Spleen (tissue), 13 donors: ENCODE measurements at places on chromosomes 4 and X. TPM values are rescaled to one million over a fixed set of nuclear protein-coding genes. Genes with fewer than 3 reads are reported as not detected.

GRCh38 chrX:137031517-137032340 lies 2.1 kb downstream of the GPR101 start:
- H3K4me3 ChIP-seq: peak overlapping the region; percentile 2
- DNase-seq: no peak
- peaks cover 30% of the 10 kb centered on the region for H3K4me1 ChIP-seq
- H3K27ac ChIP-seq: no peak overlapping the region
- H3K27me3 ChIP-seq: no peaks in the 10 kb centered on the region

- H3K4me3 ChIP-seq: no peak overlapping the region
- DNase-seq: no peak
- H3K27ac ChIP-seq: no peak overlapping the region
Observed at GRCh38 chr4:48804584-48805301, 24.7 kb upstream of the FRYL start.

- H3K27me3 ChIP-seq: no peaks in the 10 kb centered on the region
- H3K36me3 ChIP-seq: peaks cover 8% of the 10 kb centered on the region
- H3K4me3 ChIP-seq: no peak overlapping the region
- no peak for DNase-seq
Observed at GRCh38 chr4:52592287-52592686, 66.8 kb downstream of the USP46 start.

DNA sequence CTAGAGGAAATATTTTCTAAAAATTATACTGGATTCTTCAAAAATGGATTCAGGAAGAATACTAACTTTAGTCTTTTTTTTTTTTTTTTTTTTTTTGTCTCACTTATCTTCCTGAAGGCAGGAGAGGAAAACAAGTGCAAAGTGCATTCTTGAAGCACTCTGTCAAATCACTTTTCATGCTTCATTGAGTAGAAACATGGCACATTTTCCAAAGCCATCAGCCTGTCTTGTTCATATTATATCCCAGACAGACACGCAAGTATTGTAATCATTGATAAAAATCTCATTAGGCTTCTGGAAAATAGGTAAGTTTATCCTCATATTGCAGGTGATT lies 1.2 kb downstream of the BBS12 start:
- no peaks in the 10 kb centered on the region for H3K27me3 ChIP-seq
- H3K36me3 ChIP-seq: no peaks in the 10 kb centered on the region
- H3K4me1 ChIP-seq: no peaks in the 10 kb centered on the region
- H3K27ac ChIP-seq: peak overlapping the region; percentile 89
- peak overlapping the region; percentile 91 for H3K4me3 ChIP-seq
- no peak for DNase-seq

DNA sequence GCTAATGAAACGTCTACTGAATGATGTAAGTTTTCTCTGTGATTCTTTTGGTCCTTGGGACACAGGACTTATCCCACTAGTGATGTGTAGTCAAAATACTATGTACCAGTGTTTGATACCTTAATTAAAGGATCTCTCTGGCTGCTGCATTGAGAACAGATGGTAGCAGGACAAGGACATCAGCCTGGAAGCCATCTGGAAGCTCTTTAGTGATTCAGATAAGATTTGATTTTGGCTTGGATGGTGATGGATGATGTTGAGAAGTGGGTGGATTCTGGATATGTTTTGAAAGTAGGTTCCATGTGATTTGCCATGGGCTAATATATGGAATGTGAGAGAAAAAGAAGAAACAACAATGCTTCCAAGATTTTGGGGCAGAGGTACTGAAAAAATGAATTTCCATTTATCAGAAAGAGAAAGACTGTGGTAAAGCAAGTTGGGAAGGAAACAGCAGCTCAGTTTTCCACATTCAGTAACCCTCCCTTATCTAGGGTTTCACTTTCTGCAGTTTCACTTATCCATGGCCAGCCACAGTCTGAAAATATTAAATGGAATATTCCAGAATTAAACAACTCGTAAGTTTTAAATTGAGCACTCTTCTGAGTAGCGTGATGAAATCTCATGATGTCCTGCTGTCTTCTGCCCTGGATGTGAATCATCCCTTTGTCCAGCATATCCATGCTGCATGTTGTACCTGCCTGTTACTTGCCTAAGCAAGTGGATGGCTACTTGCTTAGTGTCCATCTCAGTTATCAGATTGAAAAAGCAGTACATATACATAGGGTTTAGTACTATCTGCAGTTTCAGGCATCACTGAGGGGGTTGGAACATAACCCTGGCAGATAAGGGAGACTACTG lies 15.6 kb downstream of the CD38 start:
- H3K27ac ChIP-seq: peak overlapping the region; percentile 43
- no peaks in the 10 kb centered on the region for H3K36me3 ChIP-seq
- DNase-seq: no peak
- H3K4me3 ChIP-seq: no peak overlapping the region
- H3K4me1 ChIP-seq: peaks cover 2% of the 10 kb centered on the region
- no peaks in the 10 kb centered on the region for H3K27me3 ChIP-seq

Gene KCND1
- 2.0 TPM for total RNA-seq

DNA sequence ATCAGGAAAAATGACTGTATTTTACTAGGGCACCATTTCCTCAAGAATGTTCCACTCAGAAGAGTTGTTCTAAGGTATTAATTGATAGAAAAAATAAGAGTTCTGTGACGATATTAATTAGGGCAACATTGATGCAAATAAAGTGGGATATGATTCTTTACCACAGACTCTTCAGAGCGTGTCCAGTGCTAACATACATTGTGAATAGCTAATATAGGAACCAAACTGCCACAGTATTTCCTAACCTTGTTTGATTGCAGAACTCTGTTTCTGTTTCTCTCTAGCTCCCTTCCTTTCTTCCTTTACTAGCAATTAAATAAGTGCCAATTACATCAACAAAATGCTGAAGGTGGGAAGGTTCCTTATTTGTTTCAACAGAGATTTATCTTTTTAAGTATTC lies 154.1 kb upstream of the CPEB2 start:
- no peaks in the 10 kb centered on the region for H3K4me1 ChIP-seq
- H3K4me3 ChIP-seq: no peak overlapping the region
- no peaks in the 10 kb centered on the region for H3K27me3 ChIP-seq
- no peaks in the 10 kb centered on the region for H3K36me3 ChIP-seq

DNA sequence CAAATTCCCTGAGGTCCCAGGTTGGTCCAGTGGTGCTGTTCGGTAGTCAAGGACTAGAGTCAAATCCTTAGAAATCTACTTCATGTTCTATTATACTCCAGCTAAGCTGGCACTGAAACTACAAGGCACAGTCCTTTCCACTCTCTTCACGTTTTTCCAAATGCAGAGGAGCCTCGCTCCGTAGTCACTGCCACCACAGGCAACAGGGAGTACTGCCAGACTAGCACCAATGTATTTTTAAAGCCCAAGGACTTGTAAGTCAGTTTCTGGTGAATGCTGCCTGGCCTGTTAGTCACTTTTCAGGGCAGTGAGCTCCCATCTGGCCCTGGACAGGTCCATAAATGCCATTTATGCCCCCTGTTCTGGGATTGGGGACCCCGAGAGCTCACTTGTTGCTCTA lies 323.5 kb downstream of the FAM47A start:
- H3K4me3 ChIP-seq: no peak overlapping the region
- no peaks in the 10 kb centered on the region for H3K27me3 ChIP-seq
- H3K27ac ChIP-seq: no peak overlapping the region
- no peaks in the 10 kb centered on the region for H3K4me1 ChIP-seq

- DNase-seq: no peak
- H3K4me1 ChIP-seq: no peaks in the 10 kb centered on the region
- no peak overlapping the region for H3K4me3 ChIP-seq
- no peaks in the 10 kb centered on the region for H3K36me3 ChIP-seq
- no peak overlapping the region for H3K27ac ChIP-seq
Observed at GRCh38 chr4:29199485-29199884, 1520.7 kb upstream of the PCDH7 start.

Gene GAGE13
- total RNA-seq: not detected

Gene GABRQ
- total RNA-seq: not detected

- peak overlapping the region; percentile 4 for H3K27ac ChIP-seq
- no peaks in the 10 kb centered on the region for H3K4me1 ChIP-seq
- no peaks in the 10 kb centered on the region for H3K36me3 ChIP-seq
- no peaks in the 10 kb centered on the region for H3K27me3 ChIP-seq
Observed at GRCh38 chr4:183142571-183143550, 43.8 kb downstream of the WWC2 start.

- H3K4me3 ChIP-seq: no peak overlapping the region
- no peaks in the 10 kb centered on the region for H3K36me3 ChIP-seq
- no peaks in the 10 kb centered on the region for H3K27me3 ChIP-seq
- no peaks in the 10 kb centered on the region for H3K4me1 ChIP-seq
Observed at GRCh38 chr4:121096629-121097028, 24.3 kb upstream of the NDNF start.

Gene WDR17
- 4.6 TPM for total RNA-seq

DNA sequence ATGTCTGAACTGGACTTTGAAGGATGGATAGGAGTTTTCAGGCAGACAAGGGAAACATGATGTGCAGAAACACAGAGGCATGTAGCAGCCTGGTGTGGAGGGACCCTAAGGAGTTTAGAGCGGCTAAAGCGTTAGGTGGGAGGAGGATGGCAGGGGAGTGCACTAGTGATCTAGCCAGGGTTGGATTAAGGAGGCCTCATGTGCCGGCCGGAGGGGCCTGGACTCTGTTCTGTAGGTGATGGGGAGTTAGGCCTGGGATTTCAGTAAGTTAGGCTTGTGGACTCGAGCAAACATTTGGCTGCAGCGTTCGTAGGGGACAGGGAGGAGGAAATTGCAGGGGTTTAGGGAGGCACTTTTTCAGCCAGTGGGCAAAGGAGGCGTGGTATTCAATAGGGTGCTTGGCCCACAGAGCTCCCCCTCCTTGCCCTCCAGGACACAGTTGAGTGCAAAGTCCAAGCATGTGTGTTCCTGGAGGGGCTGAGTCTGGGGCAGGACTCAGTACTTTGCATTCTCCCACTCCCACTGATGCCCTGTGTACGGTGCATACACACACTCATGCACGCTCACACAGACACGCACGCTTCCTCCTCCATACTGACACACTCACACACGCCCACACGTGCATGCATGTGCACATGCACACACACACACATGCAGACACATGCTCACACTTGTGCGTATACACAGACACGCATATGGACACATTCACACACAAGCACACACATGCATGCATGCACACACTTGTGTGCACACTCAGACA lies 18.6 kb downstream of the PSAPL1 start:
- DNase-seq: peak; percentile 56
- no peak overlapping the region for H3K4me3 ChIP-seq
- H3K36me3 ChIP-seq: no peaks in the 10 kb centered on the region
- H3K27ac ChIP-seq: no peak overlapping the region

Gene ATP11C
- total RNA-seq: 32.3 TPM

Gene TMEM156
- total RNA-seq: 10.5 TPM

DNA sequence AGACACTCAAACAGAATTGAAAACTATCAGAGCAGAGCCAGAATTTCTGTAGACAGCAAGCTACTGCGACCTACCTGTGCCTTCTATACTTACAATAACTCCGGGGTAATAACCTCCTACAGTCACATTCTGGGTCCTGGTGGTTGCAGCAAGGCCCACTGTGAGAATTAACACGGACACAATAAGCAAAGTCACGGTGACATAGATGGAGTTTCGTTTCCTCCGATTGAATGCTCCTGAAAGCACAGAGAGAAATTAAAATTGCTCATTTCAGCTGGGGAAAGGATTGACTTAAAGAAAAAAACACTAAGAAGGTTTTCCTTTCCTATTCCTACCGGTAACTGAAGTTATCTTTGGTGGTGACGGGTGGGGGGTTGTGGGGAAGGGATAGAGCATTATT lies 7.0 kb downstream of the TMEM255A start:
- H3K36me3 ChIP-seq: no peaks in the 10 kb centered on the region
- no peaks in the 10 kb centered on the region for H3K4me1 ChIP-seq
- peaks cover 3% of the 10 kb centered on the region for H3K27me3 ChIP-seq
- H3K4me3 ChIP-seq: no peak overlapping the region

GRCh38 chr4:38723726-38724474 lies 58.9 kb downstream of the TLR10 start:
- no peak overlapping the region for H3K4me3 ChIP-seq
- H3K36me3 ChIP-seq: no peaks in the 10 kb centered on the region
- H3K27me3 ChIP-seq: no peaks in the 10 kb centered on the region
- H3K27ac ChIP-seq: no peak overlapping the region
- DNase-seq: no peak

DNA sequence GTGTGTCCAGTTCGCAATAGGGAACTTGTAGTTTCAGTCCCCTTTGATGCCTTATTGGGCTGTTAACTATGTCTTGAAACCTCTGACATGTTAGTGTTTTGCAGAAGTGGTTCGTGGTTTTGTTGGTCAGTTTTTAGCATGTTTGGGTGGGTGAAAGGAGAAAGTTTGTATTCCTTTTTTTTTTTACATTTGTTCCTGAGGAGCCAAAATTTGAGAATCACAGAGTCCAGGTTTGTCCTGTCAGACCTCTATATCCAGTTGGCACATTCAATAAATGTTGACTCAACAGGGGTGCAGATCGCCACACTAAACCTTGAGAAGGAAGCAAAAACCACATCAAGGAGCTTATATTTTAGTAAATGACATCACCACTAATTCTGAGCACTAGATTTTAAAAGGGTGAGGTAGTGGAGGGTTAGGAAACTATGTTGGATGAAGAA lies 26.2 kb downstream of the DLG3 start:
- no peaks in the 10 kb centered on the region for H3K36me3 ChIP-seq
- no peaks in the 10 kb centered on the region for H3K4me1 ChIP-seq
- H3K27ac ChIP-seq: no peak overlapping the region
- DNase-seq: no peak
- H3K27me3 ChIP-seq: no peaks in the 10 kb centered on the region
- no peak overlapping the region for H3K4me3 ChIP-seq

GRCh38 chr4:163553146-163553545 lies 58.7 kb downstream of the TMA16 start:
- no peaks in the 10 kb centered on the region for H3K36me3 ChIP-seq
- DNase-seq: no peak
- no peak overlapping the region for H3K27ac ChIP-seq
- no peak overlapping the region for H3K4me3 ChIP-seq
- H3K27me3 ChIP-seq: no peaks in the 10 kb centered on the region
- peaks cover 24% of the 10 kb centered on the region for H3K4me1 ChIP-seq

Gene SMR3B
- not detected for total RNA-seq

DNA sequence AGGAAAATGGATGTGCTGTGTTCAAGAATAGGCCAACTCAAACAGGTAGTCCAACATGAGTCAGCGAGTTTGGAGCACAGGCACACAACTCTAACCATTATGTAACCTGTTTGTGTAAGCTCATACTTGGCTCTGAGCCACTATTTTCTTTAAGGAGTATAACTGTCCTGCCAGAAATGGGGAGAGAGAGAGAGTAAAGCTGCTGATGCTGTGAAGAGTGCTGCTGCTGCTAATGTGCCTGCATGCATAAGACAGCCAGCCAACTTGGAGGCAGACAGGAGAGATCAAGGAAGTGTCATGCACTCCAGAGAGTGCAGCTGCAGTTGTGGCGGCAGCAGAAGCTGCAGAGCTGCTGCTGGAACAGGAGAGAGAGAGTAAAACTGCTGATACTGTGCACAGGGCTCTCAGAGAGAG lies 11.7 kb upstream of the STATH start:
- no peak overlapping the region for H3K27ac ChIP-seq
- no peaks in the 10 kb centered on the region for H3K27me3 ChIP-seq
- H3K36me3 ChIP-seq: no peaks in the 10 kb centered on the region
- no peak overlapping the region for H3K4me3 ChIP-seq
- DNase-seq: no peak

- no peaks in the 10 kb centered on the region for H3K4me1 ChIP-seq
- no peak overlapping the region for H3K4me3 ChIP-seq
- no peaks in the 10 kb centered on the region for H3K36me3 ChIP-seq
- no peak for DNase-seq
- H3K27ac ChIP-seq: no peak overlapping the region
- no peaks in the 10 kb centered on the region for H3K27me3 ChIP-seq
Observed at GRCh38 chrX:53794181-53794580, 107.7 kb upstream of the HUWE1 start.

Gene PAGE3
- not detected for total RNA-seq

- H3K36me3 ChIP-seq: no peaks in the 10 kb centered on the region
- no peaks in the 10 kb centered on the region for H3K27me3 ChIP-seq
- no peak overlapping the region for H3K4me3 ChIP-seq
Observed at GRCh38 chr4:102959496-102959895, 60.0 kb downstream of the SLC9B1 start.
